ENCODE measurements at places on chromosomes 4 and X.
A peak's percentile ranks its signal among the peaks of the same experiment; 100 is the strongest.

DNA sequence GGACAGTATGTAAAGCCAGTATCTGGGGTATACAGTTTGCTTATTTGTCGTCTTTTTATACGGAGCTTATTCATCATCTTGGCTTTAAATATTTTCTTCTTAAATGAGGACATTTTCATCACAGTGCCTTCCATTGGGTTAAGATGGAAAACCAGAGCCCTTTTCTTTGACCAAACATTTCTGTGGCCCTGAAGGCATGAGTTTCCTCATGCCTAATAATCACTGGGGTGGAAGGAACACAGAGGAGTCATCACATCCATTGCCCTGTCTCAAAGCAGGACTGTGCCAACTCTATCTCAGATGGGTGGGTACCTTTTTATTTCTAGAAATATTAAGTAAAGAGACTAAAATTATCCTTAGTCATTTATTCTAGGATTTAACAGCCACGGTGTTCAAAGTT, 40.0 kb downstream of the CHRDL1 start:
- no peak overlapping the region for H3K4me3 ChIP-seq
- no peak overlapping the region for H3K27ac ChIP-seq
- no peaks in the 10 kb centered on the region for H3K4me1 ChIP-seq
- H3K36me3 ChIP-seq = no peaks in the 10 kb centered on the region
- no peak for DNase-seq
- H3K27me3 ChIP-seq = no peaks in the 10 kb centered on the region

DNA sequence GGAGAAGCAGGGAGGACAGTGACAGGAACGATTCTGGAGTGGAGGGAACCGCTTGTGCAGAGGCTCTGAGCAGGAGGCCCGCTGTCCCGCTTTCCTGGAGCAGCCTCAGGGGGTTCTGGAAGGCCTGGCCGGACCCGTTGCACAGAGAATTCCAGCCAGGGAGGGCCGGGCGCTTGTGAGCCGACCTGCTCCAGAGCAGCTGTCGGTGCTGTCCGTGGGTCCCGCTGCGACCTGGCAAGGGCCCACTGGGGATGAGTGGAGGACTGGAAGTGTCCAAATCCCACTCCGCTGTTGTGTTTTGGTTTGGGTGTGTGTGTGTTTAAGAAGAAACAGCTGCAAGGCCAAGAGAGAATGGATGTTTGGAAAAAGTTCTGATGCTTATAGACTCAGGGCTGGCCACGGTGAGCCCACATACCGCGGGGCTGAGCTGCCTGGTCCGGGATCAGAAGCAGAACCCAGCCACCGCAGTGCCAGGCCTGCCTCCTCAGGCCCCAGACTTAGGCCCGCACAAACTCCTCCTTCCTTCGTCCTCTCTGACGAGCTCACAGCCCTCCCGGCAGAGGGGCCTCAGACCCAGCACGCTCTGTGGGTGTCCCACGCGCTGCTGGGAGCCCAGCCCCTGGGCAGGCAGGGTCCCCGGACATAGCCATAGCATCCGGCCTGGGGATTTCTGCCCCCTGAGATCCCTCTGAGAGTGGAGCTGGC, 73.9 kb downstream of the HTRA3 start:
- no peaks in the 10 kb centered on the region for H3K36me3 ChIP-seq
- no peak overlapping the region for H3K4me3 ChIP-seq
- no peak overlapping the region for H3K27ac ChIP-seq
- no peak for DNase-seq
- H3K27me3 ChIP-seq = no peaks in the 10 kb centered on the region

GRCh38 chr4:52983563-52984303, 121.6 kb downstream of the RASL11B start:
- H3K27ac ChIP-seq = no peak overlapping the region
- no peak for DNase-seq
- no peaks in the 10 kb centered on the region for H3K27me3 ChIP-seq
- no peaks in the 10 kb centered on the region for H3K36me3 ChIP-seq
- no peaks in the 10 kb centered on the region for H3K4me1 ChIP-seq

GRCh38 chrX:103309860-103310554, 783 bp downstream of the BEX2 start:
- H3K4me1 ChIP-seq = no peaks in the 10 kb centered on the region
- H3K36me3 ChIP-seq = no peaks in the 10 kb centered on the region
- H3K27ac ChIP-seq = peak overlapping the region; percentile 77
- H3K4me3 ChIP-seq = peak overlapping the region; percentile 69
- no peak for DNase-seq
- H3K27me3 ChIP-seq = no peaks in the 10 kb centered on the region

DNA sequence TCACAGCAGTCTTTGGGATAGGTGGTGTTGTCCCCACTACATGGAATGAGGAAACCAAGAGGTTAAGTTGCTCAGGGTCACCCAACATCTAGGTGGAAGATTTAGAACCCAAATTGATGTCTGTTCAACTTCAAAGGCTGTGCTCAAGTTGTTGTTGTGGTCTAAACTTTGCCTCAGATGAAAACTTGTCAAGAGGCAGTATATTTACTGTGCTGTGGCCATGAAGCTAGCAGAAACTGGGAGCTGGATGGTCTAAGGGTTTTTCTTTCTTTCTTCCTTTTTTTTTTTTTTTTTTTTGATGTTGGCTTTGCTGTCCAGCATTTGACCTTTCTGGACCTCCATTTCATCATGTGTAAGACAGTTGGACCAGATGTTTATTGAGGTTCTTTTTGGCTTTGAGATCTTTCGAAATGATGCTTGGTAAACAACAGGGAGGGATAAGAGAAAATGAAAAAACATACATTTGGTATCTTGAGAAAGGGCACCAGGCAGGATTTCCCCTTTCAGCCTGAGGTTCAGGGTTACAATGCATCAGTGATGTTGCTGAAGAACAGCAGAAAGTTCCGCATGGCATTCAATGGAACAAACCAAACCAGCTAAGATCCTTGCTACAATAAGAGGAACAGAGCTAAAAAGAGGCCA, 166.2 kb upstream of the RPS6KA3 start:
- H3K4me3 ChIP-seq = no peak overlapping the region
- peaks cover 5% of the 10 kb centered on the region for H3K4me1 ChIP-seq
- H3K27ac ChIP-seq = no peak overlapping the region

- no peak overlapping the region for H3K27ac ChIP-seq
- no peaks in the 10 kb centered on the region for H3K27me3 ChIP-seq
- H3K4me1 ChIP-seq = peaks cover 5% of the 10 kb centered on the region
- DNase-seq = no peak
- no peaks in the 10 kb centered on the region for H3K36me3 ChIP-seq
These were observed 41.5 kb downstream of the F8 start for GRCh38 chrX:154981116-154981411.

DNA sequence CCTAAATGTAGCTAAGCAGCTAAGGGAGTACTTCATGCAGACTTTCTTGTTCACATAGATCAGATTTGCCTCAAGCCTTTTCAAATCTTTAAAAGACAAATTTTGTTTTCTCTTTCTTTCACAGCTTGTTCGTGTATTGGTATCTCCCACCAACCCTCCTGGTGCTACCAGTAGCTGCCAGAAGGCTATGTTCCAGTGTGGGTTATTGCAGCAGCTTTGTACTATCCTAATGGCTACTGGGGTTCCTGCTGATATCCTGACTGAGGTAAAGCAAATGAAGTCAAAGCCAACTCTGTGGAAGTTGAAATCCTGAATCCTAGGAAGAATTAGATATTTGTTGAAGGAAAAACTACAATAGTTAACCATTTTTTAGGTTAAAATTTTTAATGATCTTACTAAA, 62.6 kb downstream of the USO1 start:
- no peak for DNase-seq
- H3K27ac ChIP-seq = no peak overlapping the region
- peaks cover 33% of the 10 kb centered on the region for H3K36me3 ChIP-seq
- no peaks in the 10 kb centered on the region for H3K4me1 ChIP-seq

- no peaks in the 10 kb centered on the region for H3K36me3 ChIP-seq
- H3K4me1 ChIP-seq = no peaks in the 10 kb centered on the region
- no peak overlapping the region for H3K4me3 ChIP-seq
These were observed 78.8 kb downstream of the FAM184B start for GRCh38 chr4:17702641-17703040.

DNA sequence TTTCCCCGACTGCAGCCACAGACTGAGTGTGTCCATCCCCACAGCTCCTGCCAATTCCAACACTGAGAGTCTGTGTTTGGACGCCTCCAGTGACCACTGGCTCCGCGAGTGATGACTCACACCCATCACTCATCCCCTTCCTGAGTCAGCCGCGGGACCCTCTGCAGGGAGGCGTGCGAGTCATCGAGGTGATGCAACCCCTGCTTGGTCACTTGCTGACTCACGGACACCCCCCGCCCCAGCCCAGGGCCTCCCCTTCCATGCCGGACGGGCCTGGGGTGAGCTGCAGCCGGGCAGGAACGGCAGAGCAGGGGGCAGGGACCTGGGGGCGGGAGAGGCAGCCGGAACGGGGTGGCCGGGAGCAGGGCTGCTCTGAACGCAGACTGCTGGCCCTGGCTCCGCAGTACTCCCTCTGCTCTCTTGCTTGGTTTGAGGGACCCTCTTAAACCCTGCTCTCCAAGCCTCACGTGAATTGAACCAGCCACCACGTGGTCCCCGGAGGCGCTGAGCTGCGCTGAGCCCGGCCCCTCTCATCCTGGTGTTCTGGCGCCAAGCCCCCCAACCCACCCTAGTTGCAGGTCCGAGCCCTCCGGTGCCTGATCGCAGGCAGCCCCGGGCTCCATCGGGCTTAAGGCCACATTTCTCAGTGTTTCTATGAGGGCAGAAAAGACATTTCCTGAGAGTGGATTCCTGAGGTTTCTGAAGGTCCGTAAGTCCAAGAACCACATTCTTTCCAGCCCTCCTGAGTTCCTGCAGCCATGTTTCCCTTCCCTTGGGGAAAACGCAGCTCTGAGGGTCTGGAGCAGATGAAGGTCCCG, 32.4 kb downstream of the FGFRL1 start:
- H3K36me3 ChIP-seq = no peaks in the 10 kb centered on the region
- DNase-seq = no peak
- peaks cover 13% of the 10 kb centered on the region for H3K27me3 ChIP-seq

- no peaks in the 10 kb centered on the region for H3K27me3 ChIP-seq
- no peaks in the 10 kb centered on the region for H3K36me3 ChIP-seq
- DNase-seq = no peak
- H3K4me3 ChIP-seq = no peak overlapping the region
- H3K4me1 ChIP-seq = no peaks in the 10 kb centered on the region
- no peak overlapping the region for H3K27ac ChIP-seq
These were observed 182.1 kb downstream of the MOSPD2 start for GRCh38 chrX:15055146-15055930.

DNA sequence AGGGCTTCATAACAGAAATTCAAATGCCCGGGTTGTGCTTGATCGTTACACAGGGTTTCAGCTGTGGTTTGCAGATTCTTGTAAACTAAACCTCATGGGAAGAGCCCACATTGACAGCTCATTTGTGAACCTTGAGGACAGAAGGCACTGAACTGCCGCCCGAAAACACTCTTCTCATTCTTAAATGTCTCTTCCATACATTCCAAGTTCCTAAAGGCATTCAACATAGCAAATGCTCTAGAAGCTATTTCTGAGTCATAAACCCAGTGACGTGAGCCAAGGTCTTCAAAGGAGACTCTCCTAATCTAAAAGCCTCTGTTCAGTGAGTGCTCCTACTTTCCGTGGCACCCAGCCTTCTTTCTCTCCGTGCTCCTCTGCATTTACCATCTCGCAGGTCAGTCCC, 737.8 kb upstream of the FRG1 start:
- H3K4me1 ChIP-seq = no peaks in the 10 kb centered on the region
- no peaks in the 10 kb centered on the region for H3K27me3 ChIP-seq
- H3K4me3 ChIP-seq = no peak overlapping the region

GRCh38 chr4:6352031-6352692, 82.5 kb downstream of the WFS1 start:
- no peak overlapping the region for H3K27ac ChIP-seq
- no peaks in the 10 kb centered on the region for H3K36me3 ChIP-seq
- H3K4me1 ChIP-seq = no peaks in the 10 kb centered on the region
- H3K4me3 ChIP-seq = no peak overlapping the region
- peaks cover 2% of the 10 kb centered on the region for H3K27me3 ChIP-seq

- H3K27me3 ChIP-seq = no peaks in the 10 kb centered on the region
- H3K36me3 ChIP-seq = peaks cover 3% of the 10 kb centered on the region
- no peak overlapping the region for H3K27ac ChIP-seq
- no peak overlapping the region for H3K4me3 ChIP-seq
- no peaks in the 10 kb centered on the region for H3K4me1 ChIP-seq
- no peak for DNase-seq
These were observed 15.9 kb downstream of the SETD7 start for GRCh38 chr4:139540161-139540560.

- no peaks in the 10 kb centered on the region for H3K27me3 ChIP-seq
- peaks cover 5% of the 10 kb centered on the region for H3K4me1 ChIP-seq
- no peaks in the 10 kb centered on the region for H3K36me3 ChIP-seq
- no peak overlapping the region for H3K27ac ChIP-seq
These were observed 59.6 kb upstream of the GPR174 start for GRCh38 chrX:79084923-79085322.

GRCh38 chr4:24932515-24933225, 19.8 kb upstream of the CCDC149 start:
- H3K27ac ChIP-seq = no peak overlapping the region
- no peaks in the 10 kb centered on the region for H3K4me1 ChIP-seq
- DNase-seq = no peak
- H3K27me3 ChIP-seq = no peaks in the 10 kb centered on the region

- DNase-seq = no peak
- H3K36me3 ChIP-seq = no peaks in the 10 kb centered on the region
- no peak overlapping the region for H3K27ac ChIP-seq
- no peaks in the 10 kb centered on the region for H3K4me1 ChIP-seq
- peaks cover 15% of the 10 kb centered on the region for H3K27me3 ChIP-seq
These were observed 2.9 kb upstream of the NWD2 start for GRCh38 chr4:37241647-37242046.

GRCh38 chrX:134371133-134371532, 88.8 kb upstream of the HPRT1 start:
- H3K4me3 ChIP-seq = no peak overlapping the region
- no peaks in the 10 kb centered on the region for H3K4me1 ChIP-seq
- no peaks in the 10 kb centered on the region for H3K36me3 ChIP-seq

All from effector memory CD4-positive, alpha-beta T cell (primary cell).